ENCODE measurements at places on chromosomes 7 and 10.
A peak's percentile ranks its signal among the peaks of the same experiment; 100 is the strongest.

DNA sequence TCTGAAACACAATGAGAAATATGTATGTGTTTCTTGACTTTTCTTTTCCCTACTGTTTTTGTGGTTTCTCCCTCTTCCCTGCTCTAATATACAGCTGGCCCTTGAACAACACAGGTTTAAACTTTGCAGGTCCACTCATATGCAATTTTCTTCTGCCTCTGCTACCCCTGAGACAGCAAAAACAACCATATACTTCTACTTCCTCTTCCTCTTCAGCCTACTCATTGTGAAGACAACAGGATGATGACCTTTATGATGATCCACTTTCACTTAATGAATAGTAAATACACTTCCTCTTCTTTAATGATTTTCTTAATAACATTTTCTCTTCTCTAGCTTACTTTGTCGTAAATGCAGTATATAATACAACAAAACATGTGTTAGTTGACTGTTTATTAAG is 35.0 kb upstream of the DGKB start:
- DNase-seq: no peak

GRCh38 chr7:92785923-92786322 is 50.5 kb downstream of the CDK6 start:
- no peak for DNase-seq

- DNase-seq: no peak
Observed at GRCh38 chr7:95493247-95493646, 7.5 kb downstream of the ASB4 start.

- DNase-seq: no peak
Observed at GRCh38 chr7:27948861-27949260, 208.9 kb downstream of the TAX1BP1 start.

DNA sequence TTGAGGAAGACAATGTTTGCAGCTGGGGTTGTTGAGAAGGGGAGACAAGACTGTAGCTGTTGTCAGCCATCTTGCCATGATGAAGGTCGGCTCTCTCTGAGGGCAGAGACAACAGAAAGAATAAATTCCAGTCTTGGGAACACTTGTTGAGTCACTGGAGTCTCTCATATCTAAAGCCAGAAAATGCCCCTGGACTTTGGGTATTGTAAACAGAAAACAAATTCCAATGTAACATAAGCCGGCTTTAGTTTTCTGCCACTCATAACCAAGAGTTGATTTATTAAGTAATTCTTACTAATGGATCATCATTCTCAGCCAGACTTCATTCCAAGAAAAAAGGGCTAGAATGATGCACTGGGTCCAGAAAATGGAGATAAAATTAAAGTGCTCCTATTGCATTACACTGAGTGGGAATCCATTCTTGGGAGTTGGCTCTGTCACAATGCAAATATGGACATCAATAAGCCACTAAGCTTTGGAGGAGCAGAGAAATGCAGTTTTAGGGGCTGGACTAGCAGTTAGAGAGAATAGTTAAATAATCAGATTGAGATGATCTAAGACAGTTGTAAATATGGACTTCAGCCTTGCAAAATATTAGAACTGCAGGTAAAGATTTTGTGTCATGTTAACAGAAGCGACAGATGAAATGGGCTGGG is 78.9 kb downstream of the ADAM12 start:
- no peak for DNase-seq

DNA sequence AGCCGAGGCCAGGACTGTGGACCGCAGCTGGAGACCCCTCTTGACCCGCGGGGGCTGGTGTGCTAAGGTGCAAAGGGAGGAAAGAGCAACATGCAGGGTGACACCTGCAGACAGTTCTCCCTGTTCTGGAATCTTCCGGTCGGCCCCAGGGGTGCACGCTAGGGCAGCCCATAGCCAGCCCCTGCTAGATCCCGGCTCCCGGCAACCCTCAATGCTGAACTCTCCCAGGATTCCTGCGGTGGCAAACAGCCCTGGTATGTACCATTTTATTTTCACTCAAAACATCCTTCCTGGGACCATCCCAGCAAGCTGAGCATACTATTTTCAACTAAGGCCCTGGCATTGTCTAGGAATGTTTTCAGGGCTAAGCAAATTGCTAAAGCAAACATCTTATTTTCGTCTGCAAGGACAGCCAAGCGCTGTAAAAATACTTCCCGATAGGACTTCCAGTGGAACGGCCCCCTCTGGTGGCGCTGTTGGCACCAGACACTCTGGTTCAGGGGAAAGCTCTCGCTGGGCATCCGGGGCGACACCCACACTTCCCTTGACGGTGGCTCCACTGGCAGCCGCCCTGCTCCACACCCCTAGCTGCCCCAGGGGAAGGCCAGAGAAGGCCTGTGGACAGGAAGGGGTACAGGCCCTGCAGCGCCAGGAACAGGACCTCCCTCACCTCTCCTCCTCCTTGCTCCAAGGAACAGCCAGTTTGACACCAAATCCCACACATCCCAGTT is 99.4 kb downstream of the CTBP2 start:
- DNase-seq: peak; percentile 67

GRCh38 chr10:102918817-102919245 is 737 bp downstream of the CNNM2 start:
- peak; percentile 10 for DNase-seq

- DNase-seq: no peak
Observed at GRCh38 chr10:103078309-103078615, 114.8 kb downstream of the NT5C2 start.

GRCh38 chr7:97373736-97374135 is 256.2 kb downstream of the SDHAF3 start:
- no peak for DNase-seq

DNA sequence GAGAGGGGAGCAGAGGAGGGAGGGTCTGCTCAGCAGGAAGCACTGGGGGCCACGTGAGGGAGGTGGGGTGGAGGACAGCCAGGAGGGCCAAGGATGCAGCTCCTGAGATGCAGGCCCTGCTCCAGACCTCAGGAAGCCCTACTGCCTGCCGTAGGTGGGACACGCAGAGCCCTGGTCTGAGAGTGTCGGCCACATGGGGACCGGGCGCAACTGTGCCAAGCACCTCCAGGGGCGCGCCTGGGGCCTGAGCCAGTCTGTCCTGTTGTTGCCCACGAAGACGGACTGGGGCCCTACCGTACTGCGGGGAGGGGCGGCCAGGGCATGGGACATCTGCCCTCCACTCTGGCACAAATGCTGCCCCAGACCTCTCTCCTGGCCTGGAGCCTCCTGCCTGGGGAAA is 31.6 kb downstream of the YKT6 start:
- no peak for DNase-seq

GRCh38 chr10:131195116-131195515 is 116.4 kb downstream of the TCERG1L start:
- no peak for DNase-seq

GRCh38 chr7:81327468-81328266 is 408.8 kb upstream of the SEMA3C start:
- DNase-seq: no peak

- no peak for DNase-seq
Observed at GRCh38 chr10:129328546-129328945, 138.5 kb upstream of the MGMT start.

GRCh38 chr10:109899356-109900331 is 23.7 kb downstream of the XPNPEP1 start:
- no peak for DNase-seq

GRCh38 chr7:96181174-96181573 is 140.7 kb downstream of the SLC25A13 start:
- no peak for DNase-seq

DNA sequence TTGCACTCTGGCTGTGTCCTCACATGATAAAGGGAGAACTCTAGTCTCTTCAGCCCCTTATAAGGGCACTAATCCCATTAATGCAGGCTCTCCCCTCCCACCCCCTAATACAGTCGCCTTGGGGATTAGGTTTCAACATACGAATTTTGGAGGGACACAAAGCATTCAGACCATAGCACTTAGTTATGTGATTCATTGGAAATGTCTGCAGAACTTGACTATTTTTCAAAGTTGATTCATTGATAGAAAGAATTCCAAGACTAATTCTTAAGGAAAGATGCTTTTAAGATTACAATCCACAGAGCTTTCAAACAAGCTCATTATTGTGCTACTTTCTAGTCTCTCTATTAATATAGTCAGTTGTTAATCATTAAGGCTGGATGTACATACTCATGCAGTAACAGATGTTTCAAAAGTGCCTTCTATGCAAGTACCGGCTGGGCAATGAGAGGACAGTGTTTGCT is 85.3 kb upstream of the RPA3 start:
- DNase-seq: no peak

GRCh38 chr10:123781956-123782500 is 109.6 kb downstream of the CPXM2 start:
- DNase-seq: peak; percentile 10

DNA sequence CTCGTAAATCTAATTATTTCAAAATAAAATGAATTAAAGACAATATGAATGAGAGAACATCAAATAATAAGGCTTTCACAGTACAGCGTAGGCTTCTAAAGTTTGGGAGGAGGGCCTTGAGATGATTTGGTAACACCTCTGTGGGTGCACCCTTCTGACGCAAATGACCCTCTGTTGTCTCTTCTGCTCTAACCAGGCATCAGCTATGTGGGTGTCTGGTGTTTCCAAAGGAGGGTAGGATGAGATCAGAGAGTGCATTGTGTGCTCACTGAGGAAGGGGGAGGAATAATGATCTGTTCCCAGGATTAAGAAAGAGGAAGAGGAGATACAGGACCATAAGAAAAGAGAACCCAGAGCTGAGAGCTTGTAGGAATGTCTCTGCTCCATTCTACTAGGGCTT is 420.4 kb downstream of the SDK1 start:
- DNase-seq: no peak

GRCh38 chr10:59108296-59108870 is 68.1 kb upstream of the PHYHIPL start:
- DNase-seq: no peak

DNA sequence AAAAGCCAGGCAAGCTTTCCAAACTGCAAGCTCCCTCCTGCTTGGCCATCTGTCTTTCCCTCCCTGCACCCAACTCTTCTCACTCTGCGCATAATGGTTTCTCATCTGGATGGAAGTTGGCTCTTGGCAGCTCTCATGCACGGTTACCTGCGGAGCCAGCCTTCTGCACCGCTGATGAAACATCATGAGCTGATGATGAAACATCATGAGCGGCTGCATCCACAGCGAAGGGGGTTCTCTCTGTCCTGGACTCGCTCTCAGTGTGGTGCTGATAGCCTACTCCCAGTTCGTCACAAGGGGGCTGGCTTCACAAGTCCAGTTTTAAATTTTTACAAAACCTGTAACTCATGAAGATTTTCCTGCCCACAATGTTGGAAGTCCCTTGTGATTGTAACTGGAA is 457.5 kb downstream of the ACTR3B start:
- DNase-seq: no peak

- DNase-seq: no peak
Observed at GRCh38 chr10:16750461-16750860, 66.8 kb downstream of the RSU1 start.

- DNase-seq: no peak
Observed at GRCh38 chr10:101136007-101136707, 5.1 kb downstream of the TLX1 start.

DNA sequence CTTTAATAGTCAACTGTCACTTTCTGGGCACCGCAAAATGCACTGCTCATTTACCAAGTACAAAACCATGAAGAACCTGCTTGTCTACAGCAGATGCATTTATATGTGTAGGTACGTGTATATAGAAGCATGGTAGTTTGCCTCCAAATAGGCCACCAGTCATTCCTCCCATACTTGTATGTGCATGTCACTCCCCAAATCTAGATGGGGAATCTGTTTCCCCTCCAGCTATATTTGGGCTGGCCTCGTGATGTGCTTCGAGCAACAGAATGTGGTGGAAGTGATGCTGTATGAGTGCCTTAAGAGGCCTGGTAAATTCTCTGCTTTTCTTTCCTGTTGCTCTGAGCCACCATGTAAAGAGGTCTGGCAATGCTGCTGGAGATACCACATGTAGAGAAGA is 47.1 kb downstream of the PSMC2 start:
- no peak for DNase-seq

GRCh38 chr10:49435225-49435624 is 39.3 kb upstream of the DRGX start:
- peak; percentile 23 for DNase-seq

DNA sequence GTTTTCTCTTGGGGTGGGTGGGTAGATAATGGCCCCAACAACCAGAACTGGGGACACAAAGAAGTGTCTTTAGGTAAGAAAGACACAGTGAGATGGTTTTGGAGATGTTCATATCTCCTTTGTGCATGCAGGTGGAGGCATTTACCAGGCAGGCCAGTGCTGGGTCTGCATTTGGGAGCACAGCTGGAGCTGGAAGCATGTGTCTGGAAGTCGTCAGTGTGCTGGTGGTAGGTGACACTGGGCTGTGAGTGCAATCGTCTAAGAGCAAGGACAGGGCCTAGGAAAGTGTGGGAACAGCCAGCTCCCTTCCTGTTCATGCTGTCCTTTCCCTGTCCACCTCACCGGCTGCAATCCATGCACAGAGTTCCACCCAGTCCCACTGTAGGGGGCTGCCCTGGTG is 88.3 kb upstream of the ZNF32 start:
- DNase-seq: no peak

- no peak for DNase-seq
Observed at GRCh38 chr7:130108809-130109208, 38.5 kb downstream of the KLHDC10 start.

- no peak for DNase-seq
Observed at GRCh38 chr10:99629625-99629978, 9.4 kb upstream of the SLC25A28 start.

GRCh38 chr10:47404446-47404845 is 20.4 kb upstream of the ZNF488 start:
- DNase-seq: no peak

DNA sequence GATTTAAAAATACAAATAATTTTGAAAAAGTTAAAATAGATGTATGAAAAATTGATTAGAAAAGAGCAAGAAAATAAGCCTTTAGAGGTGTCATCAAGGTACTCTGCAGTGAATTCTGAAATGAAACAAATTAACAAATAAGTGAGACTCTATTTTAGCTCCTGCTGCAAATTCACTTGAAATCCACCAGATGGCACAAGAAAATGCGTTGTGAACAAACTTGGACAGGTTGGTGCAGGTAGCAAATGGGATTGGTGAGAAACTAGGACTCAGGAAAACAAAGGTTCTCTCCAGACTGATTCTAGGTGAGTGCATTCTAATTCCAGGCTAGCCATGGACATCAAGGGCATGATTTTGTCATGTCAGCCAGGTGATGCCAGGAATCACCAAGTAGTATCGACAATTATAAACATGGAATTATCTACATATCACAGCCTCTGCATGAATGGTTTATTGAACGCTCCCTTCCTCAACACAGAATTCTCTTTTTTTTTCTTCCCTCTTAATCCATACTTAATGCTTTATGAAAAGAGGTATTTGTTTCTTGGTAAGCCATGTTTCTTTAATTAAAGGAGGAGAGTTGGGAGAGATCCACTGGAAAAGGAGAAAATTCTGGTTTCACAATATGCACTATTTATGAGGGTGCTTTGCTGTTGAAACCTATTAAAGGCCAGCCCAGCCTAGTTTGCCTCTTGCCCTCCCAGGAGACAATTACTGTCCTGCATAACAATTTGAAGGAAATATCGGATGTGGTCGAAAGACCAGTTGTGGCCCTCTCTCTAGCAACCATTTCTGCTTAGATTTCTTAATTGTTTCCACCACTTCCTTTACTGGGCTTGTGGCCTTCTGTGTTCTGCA is 118.1 kb downstream of the ZNF365 start:
- peak; percentile 42 for DNase-seq

All from SK-MEL-5 (cell line).